ENCODE measurements at places on chromosomes 2 and 18.

DNA sequence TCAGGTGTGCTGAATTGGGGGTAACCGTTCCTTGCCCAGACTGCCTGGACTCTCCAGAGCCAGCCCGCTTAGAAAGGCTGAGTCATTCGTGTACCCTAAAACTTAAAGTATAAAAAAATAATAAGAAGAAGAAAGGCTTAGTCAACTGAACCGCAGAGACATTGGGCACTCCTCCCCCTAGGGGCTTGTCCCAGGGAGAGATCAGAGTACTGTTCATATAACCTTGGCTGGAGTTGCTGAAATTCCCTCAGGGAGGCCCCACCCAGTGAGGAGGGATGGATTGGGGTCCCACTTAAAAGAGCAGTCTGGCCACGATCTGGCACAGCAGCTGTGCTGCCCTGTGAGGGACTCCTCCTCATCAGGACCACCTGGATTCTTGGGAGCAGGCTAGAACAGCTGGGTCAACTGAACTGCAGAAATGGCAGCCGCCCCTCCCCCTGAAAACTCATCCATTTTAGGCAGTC, 37.2 kb downstream of the ANKRD12 start:
- DNase-seq: no peak

- no peak for DNase-seq
These were observed 83.9 kb upstream of the YWHAQ start for GRCh38 chr2:9714630-9715214.

DNA sequence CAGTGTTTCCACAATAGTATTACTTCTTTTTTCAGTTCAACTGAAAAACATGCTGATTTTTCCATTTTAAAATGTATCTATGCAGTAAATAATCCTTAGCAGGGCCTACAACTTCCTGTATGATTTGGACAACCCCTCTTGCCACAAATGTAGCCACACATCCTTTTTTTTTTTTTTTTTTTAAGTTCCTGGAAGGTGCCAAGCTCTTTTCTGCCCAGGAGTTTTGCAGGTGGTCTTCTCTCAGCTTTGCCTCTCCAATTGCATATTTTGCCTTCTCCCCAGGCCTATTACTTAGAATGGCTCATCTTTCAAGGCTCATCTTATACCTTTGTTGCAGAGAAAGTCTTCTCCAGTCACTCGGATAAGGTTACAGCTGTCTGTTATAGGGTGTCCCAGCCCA, 11.6 kb downstream of the KLHL14 start:
- DNase-seq: no peak

GRCh38 chr2:66489436-66489835, 54.5 kb downstream of the MEIS1 start:
- no peak for DNase-seq

DNA sequence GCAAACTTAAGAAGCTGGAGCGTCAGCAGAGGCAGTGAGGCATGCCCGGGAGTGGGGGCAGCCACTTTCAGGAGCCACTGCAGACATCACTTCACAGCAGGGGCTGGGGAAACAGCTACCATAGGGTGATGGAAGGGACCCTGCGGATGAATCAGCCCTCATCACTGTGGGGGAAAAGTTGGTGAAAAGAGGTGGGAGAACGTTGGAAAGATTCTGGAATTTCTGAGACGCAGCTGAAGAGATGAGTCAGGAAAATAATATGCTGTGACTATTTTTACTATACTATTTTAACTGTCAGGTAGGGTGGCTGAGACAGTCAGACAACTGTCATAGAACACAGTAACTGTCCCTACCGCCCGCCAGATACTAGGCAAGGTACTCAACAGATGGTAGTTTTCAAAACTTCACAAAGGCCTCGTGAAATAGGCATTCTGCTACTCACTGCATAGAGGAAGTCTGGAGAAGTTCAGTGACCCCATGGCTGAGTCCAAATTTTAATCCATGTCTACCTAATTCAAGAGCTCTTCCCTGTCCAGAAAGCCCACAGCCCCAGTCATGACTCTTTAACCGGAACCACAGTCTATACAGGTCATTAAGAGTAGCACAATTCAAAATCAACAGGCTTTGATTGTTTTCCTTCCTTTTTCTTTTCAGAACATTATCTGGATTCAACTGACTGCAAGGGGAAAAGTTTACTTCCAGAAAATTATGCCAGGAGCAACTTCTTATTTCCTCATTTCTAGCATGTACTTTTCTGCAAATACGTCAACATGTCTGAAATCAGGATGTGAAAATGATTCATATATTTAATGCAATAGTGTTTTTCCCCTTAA, 39.3 kb upstream of the EPB41L3 start:
- no peak for DNase-seq

Data from stimulated activated CD4-positive, alpha-beta T cell treated with anti-CD3 and anti-CD28 coated beads, TNF-alpha, amount 100 ng/mL, for 1 hour (primary cell).